CD4-positive, alpha-beta T cell treated with Interleukin-21 for 1 hour (primary cell): ENCODE measurements at places on chromosomes 5 and 9.

- DNase-seq: no peak
Observed at GRCh38 chr5:153767221-153768188, 271.2 kb downstream of the FAM114A2 start.

- no peak for DNase-seq
Observed at GRCh38 chr9:8901146-8901545, 1101.6 kb upstream of the DMAC1 start.

GRCh38 chr5:57466544-57466943, 16.1 kb downstream of the ACTBL2 start:
- no peak for DNase-seq

DNA sequence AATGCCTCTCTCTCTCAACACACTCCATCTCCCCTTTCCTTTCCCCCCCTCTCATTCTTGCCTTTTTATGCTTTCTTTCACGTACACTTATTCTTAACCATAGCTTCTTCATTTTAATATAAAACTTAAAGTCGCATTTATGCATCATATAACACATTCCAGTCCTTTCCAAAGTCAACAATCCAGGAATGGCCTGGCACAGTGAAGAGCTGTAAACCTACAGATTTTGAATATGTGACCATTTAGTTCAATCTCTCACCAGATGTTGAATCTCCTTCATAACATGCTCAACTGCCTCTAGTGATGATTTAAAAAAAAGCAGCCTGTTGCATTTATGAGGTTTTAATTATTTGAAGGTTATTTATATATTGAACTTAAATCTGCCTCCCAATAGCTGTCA, 186.2 kb upstream of the GRAMD2B start:
- no peak for DNase-seq

DNA sequence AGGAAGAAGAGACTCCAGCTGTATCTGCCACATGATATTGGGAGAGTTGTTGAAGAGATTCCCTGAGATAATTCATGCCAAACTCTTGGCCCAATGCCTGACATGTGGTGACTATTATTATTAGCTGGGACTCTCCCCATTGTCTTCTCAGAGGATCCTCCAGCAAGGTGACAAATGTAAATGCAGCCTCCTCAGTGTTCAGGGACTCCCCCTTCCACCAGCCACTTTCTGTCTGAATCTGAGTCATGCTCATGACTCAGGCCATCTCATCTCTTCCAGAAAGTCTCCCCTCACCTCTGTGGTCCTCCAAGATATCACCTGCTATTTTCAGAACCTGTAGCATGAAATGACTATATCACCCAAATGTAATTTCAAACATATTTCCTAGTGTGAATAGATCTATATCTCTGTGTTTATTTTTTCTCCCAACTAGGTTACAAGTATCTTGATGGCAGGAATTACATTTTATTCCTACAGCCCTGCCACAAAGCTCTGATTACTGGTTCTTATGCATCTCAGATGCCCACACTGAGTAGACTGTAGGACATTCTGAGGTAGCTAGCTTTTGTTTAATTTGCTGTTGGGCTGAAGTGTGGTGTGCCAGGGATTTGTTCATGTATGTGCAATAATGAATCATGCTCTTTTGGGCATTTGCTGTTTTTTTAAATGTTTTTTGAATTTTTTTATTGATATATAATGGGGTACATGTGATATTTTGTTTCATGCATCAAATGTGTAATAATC, 126.6 kb upstream of the IL12B start:
- DNase-seq: no peak

- no peak for DNase-seq
Observed at GRCh38 chr9:70374962-70375618, 39.4 kb downstream of the KLF9 start.
